ENCODE measurements at places on chromosomes 2 and 18.

GRCh38 chr2:203871371-203871983 is 3.9 kb downstream of the CTLA4 start:
- DNase-seq: no peak

GRCh38 chr2:205030695-205031094 is 485.4 kb downstream of the PARD3B start:
- DNase-seq: no peak

GRCh38 chr18:43863180-43863579 is 585.9 kb upstream of the SYT4 start:
- no peak for DNase-seq

GRCh38 chr2:60290509-60290908 is 262.9 kb downstream of the BCL11A start:
- no peak for DNase-seq

DNA sequence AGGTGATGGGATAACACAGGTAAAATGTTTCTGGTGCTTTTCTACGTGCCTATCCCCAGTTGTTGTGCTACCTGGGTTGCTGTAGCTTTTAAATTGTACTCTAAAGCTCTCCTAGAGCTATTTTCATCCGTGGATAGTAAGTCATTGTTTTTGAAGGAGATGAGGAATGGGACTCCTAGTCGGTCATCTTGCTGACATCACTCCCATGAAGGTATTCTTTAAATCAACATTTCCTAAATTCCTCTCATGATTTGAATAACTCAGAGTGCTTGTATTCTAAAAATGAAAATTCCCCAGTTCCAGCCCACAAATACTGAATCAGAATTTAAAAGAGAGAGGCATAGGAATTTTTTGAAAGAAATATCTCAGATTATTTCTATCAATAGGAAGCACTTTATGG is 44.3 kb downstream of the CCDC148 start:
- no peak for DNase-seq

- no peak for DNase-seq
Observed at GRCh38 chr18:5841518-5841917, 53.8 kb downstream of the TMEM200C start.

- DNase-seq: no peak
Observed at GRCh38 chr2:126029316-126029715, 626.6 kb upstream of the GYPC start.

DNA sequence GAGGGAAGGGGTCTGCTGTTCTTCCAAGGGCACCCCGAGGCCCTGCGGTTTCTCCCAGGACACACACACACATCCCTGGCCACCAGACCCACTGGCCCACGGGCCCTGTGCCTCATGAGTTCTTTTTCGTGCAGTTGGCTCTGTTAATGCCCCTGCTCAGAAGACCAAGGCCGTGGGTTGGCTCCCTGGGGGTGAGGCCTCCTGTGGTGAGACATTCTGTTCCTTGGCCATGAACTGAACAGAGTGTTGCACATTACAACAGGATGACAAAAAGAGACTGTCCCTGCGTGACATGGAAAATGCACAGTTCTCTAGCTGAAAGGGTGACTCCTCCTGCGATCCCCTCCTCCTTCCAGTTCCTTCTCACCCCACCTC is 30.7 kb downstream of the SH2D6 start:
- no peak for DNase-seq

DNA sequence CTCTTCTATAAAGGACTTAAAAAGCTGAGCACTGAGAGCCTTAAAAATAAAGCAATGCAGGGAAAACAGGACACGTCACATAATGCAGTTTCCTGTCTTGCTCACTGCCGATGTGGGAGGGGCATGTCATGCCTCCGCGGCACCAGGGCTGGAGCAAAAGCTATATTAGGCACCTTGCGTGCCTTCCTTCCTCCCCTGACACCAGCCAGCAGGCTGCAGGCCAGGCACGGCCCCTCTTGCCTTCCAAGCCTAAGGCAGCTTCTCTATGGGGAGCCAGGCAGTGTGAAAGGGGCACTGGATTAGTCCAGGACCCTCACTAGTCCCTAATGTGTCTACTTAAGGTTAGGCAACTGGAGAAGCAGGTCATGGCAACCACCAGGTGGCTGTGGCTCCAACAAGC is 26.3 kb downstream of the MRPL35 start:
- no peak for DNase-seq

DNA sequence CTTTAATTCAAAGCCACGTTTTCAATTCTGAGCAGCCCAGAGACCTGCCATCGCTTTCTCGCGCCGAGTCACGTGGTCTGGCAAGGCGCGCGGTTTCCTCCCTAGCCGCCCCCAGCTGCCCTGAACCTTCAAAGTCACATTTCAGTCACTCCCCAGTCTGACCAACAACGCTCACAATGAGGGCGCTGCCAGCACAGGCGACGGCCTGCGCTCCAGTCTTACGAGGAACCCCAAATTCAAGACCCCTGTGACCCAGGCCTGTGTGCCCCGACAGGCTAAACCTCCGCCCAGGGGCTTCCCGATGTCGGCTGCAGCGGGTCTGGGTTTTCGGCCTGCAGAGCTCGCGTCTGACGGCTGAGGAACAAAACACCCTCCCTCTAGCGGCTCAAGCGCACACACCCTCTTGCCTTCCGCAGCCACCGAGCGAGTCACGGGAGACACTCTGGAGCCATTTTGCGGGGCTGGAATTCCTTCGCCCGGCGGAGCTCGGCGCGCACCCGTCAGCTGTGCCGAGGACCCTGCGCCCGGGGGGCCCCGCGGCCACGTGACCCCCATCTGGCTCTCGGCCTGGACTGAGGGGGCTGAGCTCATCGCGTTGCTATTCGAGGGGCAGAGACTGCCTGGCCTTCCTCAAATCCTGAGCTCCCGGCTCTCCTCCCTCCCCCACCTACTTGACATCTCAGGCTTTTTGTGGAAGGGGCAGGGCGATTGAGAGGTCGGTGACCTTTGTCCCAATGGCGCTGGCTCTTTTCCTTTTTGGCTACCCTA is 69.9 kb upstream of the ITGB6 start:
- peak; percentile 75 for DNase-seq

- DNase-seq: no peak
Observed at GRCh38 chr18:21701621-21702020, 3.0 kb downstream of the ABHD3 start.

GRCh38 chr18:10916865-10917264 is 232.5 kb downstream of the PIEZO2 start:
- no peak for DNase-seq

DNA sequence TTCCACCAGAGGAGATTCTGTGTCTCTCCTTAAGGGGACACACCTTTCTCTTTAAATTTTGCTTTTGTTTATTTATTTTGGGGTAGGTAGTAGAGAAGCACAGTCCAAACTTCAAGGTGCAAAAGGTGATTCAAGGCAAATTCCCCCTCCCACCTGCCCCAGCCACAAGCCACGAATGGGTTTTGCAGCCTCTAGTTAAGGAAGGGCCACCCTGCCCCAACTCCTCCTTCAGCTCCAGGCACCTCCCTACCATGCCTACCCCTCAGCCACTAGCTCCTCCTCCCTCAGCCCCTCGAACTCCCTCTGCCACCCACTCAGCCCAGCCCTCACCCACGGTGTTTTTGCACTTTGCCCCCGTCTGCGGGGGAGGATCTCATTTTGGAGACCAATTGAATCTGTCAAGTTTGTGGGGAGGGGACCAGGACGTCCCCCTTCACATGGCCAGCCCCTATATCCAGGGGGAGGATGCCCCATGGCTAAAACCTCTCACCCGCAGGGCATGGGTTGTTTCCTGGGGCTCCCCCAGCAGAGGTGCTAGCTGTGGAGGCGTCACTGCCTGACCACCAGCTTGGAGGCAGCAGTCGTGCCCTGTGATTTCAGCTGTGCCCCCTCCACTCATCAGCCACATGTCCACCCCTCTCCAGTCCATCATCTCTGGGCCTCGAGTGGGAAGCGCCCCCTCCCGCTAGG is 4.5 kb downstream of the HAAO start:
- no peak for DNase-seq

DNA sequence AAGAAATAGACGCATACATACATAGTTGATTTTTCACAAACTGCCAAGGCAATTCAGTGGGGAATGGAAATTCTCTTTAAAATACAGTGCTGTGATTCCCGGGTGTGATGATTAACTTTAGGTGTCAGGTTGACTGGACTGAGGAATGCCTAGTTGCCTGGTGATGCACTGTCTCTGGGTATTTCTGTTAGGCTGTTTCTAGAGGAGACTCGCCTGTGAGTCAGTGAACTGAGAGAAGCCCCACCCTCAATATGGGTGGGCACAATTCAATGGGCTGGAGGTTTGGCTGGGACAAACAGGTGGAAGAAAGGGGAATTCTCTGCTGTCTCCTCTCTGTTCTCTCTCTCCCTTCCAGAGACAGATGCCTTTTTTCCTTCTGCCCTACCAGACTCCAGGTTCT is 187.6 kb downstream of the ARHGAP28 start:
- no peak for DNase-seq

GRCh38 chr18:78080081-78080480 is 830.4 kb downstream of the GALR1 start:
- no peak for DNase-seq

- DNase-seq: no peak
Observed at GRCh38 chr2:100064592-100065428, 77.6 kb downstream of the AFF3 start.

DNA sequence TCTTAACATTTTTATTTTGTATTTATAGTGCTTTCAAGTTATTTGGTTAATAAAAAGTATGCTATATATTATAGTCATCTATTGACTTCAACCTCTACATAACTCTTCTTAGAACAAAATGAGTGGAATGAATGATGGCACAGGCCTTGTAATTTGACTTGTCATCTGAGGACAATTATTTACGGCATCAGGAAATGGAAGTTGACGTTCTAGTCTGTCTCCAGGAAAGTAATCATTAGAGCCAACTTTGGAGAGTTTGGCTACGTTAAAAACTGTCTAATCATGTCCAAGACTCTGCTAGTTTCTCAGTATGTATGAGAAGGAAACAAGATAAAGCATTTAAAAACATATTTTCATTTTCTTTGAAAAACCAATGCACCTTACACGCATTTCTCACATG is 353.6 kb downstream of the ARHGAP15 start:
- DNase-seq: no peak

- no peak for DNase-seq
Observed at GRCh38 chr2:145849466-145849865, 1329.5 kb upstream of the ZEB2 start.

GRCh38 chr2:240649331-240649730 is 24.1 kb downstream of the GPR35 start:
- no peak for DNase-seq

DNA sequence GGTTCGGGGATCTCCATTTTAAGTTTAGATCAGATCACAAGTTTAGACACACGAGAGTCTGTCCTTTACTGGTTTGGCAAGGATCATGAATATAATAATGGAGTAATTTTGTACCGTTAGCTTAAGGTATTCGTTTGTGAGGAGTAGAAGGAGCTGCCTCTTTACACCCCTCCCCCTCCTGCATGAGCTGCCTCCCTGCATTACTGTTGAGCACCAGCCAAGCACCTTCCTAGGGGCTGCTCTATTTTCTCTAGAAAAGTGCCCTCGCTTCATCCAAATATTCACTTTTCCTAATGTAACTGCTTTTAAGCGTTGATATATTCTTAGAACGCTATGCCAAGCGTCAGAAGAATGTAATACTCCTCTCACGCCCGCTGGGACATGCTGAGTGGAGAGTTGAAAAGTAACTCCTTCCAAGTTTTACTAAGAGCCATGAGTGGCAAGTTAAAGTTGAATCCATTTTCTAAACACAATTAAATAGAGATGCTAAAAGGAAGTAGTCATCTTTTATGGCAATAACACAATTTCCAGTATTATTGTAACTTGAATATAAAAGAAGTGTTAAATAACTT is 25.4 kb upstream of the SCN7A start:
- DNase-seq: no peak

DNA sequence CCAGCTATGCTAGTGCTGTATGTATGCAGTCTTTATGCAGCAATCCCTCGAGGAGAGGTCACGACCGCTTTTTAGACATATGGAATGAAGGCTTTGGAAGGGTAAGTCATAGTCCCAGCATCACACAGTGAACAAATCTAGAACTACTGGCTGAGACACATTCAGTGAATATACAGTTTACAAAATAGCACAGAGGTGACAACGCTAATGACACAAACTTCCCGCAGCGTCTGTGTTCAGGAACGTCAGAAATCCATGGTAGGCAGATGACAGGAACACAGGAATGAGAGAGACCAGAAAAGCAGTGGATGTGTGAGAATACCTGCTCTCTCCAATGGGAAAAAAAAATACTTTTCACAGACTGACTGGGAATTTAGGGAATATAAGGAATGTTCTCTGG is 29.6 kb downstream of the CABYR start:
- DNase-seq: no peak

DNA sequence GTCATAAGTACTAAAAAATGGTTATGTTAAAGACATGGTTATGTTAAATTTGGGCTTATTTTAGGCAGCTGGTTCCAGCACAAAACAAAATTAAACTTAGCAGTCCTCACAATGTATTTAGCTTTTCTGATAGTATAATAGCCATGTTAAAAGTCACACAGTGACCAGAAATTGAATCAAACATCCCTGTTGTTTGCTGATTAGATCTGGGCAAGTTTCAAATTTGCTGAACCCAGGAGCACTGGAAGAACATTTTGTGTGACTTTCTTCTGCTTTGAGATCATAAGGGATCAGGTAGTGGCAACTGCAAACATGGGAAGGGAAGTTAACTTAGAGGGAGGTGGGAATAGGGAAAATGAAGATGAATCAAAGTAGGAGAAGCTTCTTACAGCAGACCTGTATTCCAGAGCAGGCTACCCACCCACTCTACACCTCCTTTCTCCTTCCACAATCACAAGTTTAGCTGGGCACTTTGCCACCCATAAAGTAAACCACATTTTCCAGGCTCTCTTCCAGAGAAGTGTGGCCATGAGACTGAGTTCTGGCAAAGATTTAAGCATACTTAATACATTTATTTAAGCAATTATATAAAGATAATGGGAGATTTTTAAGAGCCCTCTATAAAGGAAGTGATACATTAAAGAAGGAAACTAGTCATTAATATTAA is 616.1 kb upstream of the LRATD1 start:
- no peak for DNase-seq

- DNase-seq: no peak
Observed at GRCh38 chr18:38483326-38483725, 917.7 kb upstream of the CELF4 start.

DNA sequence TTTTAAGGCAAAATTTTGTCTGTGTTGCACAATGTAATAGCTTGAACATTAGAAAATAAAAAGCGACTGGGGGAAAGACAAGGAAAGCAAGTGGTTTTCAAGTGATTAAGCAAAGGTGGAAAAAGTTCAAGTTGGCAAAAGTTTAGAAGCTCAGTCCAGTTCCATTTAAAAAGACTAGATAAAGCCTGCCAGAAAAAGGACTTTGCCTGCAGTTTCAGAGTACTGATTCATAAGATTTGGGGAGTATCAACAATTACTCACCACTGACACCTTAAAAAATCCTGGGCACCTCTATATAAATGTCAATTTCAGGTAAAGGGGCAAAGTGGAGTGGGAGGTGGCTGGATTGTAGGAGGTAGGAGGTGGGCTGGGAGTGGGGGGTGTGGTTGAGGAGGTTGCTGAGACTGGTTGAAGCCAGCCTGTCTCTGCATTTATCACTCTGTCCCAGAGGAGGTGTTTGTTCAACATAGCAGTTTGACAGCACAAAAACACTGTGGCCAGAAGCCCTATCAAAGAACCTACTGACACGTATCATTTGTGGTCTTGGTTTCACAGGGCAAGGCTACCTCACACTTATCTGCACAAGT is 14.6 kb downstream of the ZEB2 start:
- peak; percentile 75 for DNase-seq

Measured in natural killer cell treated with Interleukin-12 subunit alpha and Interleukin-12 subunit beta and Interleukin-15 and Interleukin-18, amount 100 ng/mL, for 72 hours (primary cell).